ENCODE measurements at places on chromosomes 1 and 21.

DNA sequence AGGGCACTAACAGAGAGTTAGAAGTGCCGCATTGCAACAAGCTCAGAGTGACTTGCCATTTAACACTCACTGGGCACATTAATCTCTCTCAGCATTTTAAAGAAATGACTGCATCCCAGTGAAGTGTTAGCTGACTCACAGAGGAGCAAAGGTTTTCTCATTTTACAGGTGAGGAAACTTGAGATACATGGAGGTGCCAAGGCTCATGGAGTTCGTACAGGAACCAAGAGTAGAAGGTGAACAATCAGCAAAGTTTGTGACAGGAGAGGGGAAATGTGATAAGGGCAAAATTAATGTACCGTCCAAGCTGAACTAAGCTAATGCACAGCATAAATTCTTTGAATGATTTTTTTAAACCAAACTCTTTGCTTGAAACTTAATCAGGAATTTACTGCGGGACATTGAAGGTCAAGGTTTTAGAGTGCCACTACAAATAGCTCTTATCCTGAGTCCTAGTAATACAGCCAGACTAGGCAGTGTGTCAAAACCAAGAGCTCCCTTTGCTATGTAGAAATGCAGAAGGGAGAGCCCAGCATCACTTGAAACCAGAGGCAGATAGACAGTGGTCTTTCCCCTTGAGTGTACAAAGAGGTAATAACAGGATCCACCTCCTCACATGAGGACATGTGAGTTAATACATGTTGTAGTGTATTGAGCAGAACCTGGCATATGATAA lies 22.4 kb upstream of the NTPCR start:
- DNase-seq, result no peak

DNA sequence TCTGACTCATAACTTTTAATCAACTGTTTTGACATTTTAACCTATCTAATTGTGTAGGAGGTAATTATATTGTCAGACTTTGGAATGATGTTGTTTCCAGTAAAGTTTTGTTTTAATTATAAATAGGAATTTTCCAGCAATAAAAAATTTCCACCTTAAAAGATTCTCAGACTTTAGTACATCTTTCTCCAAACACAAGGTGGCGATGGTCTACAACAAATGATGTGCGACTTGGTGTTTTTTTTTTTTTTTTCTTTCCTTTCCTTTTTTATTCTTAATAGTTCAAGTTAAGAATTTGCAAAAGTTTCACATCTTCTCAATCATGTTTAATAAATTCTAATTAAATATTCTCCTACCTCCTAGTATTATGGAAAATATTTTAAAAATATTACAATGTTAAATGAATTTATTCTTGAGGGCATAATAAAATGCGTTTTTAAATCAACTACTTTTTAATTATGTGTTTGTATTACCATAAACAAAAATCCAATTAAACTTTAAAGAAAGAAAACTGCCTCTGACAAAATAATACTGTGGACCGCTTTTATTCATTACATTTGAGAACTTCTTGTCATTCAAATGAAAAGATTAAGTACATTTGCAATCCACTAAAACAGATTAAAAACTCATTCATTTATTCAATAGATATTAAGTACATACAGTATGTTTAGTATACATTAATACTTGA lies 4.4 kb upstream of the ADAMTS1 start:
- no peak for DNase-seq

GRCh38 chr1:86345042-86345441 lies 51.1 kb downstream of the ODF2L start:
- DNase-seq, result no peak

- no peak for DNase-seq
Measured at GRCh38 chr1:215005656-215006345, 76.7 kb upstream of the KCNK2 start.

DNA sequence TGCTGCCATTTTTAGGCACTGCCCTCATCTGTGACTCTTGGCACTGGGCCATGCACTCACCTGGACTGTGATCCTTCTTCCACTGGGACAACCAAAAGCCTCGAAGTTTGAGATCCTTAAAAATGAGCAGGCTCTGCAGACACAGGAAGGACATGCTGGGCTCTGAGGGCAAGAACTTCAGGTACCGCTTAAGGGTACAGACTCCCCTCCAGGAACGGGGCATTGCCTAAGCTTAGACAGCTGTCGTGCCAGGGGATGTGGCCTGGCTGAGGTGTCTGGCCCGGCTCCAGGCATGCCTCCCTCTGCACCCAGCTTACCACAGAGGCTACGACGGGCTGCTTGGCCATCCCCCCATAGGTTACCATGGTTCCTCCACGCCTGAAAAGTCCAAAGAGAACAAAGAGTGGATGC lies 14.2 kb upstream of the SRSF4 start:
- DNase-seq, result no peak

- peak; percentile 36 for DNase-seq
Measured at GRCh38 chr1:24558902-24559791, 3.3 kb downstream of the NCMAP start.

DNA sequence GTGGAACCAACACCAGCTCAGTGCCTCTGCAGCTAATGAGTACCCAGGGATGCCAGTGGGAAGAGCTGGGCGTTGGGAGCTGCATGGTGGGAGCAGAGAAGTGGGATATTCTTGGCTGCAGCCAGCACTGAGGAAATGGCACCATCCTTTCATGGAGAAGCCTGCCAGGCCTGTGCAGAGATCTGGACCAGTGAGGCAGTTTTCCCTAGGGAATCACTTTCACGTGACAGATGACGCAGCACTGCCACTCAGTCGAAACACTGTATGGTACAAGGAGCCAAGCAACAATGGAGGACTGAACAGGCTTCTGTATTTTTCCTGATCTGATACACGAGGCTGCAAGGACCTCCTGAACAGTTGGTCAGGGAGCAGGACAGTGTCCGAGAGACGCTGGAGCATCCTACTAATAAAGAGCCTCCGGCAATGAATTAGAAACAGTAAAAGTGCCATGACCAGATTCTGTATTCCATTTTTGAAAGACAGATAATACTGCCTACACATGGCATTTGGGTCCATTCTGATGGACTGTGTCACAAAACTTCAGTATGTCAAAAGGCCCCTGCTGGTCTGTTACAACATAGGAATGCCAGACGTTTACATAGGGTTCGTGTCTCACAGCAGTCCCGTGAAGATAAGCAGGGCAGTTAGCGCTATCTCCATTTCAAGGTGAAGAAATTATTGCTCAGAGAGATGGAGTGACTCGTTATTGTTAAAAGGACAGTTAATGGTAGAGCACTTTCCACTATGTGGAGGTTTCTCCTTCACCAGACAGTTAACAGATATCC lies 44.0 kb upstream of the LMO4 start:
- no peak for DNase-seq

DNA sequence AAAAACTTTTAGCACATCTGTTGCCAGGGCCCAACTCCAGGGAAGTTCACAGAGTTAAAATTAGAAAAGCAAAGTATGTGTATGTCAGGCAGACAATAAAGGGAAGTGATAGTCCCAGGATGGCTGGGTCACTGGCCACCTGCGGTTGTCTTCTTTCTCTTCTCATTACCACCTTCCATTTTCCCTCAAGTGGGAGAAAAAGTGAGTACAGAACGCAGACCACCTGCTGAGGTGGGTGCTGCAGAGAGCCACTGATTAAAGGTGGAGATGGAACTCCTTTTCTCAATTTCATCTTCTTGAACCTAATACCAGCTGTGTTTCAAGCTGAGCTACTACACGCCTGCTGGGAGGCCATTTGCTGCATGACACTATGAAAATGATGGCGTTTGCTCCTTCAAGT lies 88.8 kb upstream of the PDE4B start:
- DNase-seq, result no peak

- DNase-seq, result peak; percentile 62
Measured at GRCh38 chr1:41783189-41783639, 135.5 kb downstream of the HIVEP3 start.

GRCh38 chr1:2019172-2019543 lies at the start of gene GABRD:
Gene GABRD (plus strand): TSS chr1:2019345. CDS start chr1:2019424, 79 bp downstream.
- DNase-seq, result no peak

GRCh38 chr1:90714521-90714951 lies 2.6 kb downstream of the BARHL2 start:
- no peak for DNase-seq

Measured in GOT3 (cell line).